ENCODE measurements at places on chromosomes 5 and 9.

DNA sequence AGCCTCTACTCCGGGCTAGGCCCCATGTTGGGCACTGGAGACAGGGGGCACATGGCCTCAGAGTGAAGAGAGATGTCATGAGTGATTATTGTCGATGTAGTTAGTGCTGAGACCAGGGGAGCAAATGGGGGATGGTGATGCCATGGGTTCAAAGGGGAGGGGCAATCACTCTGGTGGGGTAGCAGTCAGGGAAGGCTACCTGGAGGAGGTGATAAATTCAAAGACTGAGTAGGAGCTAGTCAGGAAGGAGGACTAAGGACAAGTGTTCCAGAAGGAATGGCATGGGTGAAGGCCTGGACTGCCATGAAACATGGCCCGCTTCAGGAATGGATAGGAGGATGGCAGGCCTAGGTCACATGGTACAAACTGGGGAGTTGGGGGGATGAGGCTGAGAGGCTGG lies 41.6 kb downstream of the C9orf50 start:
- no peak for DNase-seq

DNA sequence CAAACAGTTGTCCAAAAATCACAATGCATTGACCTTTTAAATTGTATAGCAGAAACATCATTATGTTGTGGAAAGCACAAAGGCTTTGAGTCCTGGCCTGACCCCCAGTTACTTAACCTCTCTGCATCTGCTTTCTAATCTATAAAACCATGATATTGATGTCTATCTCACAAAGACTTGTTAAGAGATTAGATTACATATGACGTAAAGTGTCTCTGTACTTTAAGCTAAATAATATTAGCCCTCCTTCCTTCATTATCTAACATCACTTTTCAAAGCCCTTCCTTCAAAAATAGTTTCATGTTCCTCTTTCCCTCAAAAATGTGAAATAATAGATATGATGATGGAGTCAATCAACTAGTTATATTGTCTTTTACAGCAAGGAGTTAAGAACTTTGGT lies 3.4 kb downstream of the ADAMTS6 start:
- DNase-seq = no peak

GRCh38 chr5:141877356-141878185 lies 639 bp downstream of the PCDH1 start:
- no peak for DNase-seq

- no peak for DNase-seq
Measured at GRCh38 chr5:38554861-38555260, 1.6 kb downstream of the LIFR start.

DNA sequence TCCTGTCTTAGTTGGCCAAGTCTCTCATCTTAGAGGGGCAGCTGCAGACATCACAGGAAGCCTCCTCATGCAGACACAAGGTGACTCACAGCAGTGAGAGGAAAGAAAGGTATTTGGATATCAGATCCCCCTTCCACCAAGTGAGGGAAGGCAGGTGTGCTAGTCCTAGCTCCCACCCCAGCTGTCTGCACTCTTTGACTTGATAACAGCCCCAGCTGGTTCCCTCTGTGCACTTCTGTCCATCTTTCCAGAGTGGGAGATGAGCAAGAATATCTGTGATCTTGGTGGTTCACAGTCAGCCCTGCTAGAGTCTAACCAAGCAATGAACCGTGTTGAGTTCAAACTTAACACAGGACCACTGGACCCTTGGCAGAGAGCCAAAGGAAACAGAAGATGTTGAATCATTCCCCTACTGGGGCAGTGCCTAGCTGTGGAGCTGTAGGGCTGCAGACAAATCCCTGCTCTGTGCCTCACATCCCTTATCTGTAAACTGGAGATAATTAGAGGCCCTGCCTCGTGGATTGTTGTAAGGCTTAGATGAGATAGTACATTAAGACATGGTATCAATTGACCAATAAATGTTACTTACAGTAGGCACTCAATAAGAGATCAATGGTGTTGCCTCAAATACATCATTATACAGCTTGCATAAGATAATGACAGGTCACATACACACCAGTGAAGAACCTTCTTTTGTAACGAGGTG lies 39.1 kb downstream of the SH3RF2 start:
- DNase-seq = peak; percentile 88

DNA sequence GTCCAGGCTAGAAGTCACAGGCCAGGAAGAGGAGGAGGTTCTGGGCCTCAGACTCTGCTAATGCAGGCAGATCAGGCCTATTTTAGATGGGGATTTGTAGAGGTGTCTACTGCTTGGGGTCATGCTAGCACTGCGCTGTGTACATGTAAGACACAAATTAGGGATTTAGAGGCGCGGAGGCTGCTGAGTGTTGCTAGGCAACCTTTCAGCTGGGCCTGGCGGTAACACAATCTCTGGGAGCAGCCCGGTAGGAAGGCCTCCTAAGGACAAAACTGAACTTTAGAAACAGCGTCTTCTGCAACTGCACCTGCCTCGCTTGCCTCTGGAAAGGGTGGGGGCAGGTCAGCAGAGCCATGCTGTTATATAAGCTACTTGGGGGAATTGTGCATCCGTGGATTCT lies 147.9 kb downstream of the MACROH2A1 start:
- DNase-seq = no peak

GRCh38 chr5:138354926-138355378 lies 2.5 kb downstream of the KDM3B start:
- DNase-seq = peak; percentile 45

GRCh38 chr9:89984214-89984613 lies 379.4 kb downstream of the GADD45G start:
- no peak for DNase-seq

GRCh38 chr5:170283296-170283695 lies 14.3 kb downstream of the LCP2 start:
- no peak for DNase-seq

- DNase-seq = no peak
Measured at GRCh38 chr5:162485666-162486292, 418.2 kb downstream of the GABRG2 start.

GRCh38 chr5:93578813-93579691 lies 2.0 kb downstream of the NR2F1-AS1 start:
- DNase-seq = peak; percentile 31

- no peak for DNase-seq
Measured at GRCh38 chr9:89426384-89426961, 71.4 kb downstream of the SEMA4D start.

DNA sequence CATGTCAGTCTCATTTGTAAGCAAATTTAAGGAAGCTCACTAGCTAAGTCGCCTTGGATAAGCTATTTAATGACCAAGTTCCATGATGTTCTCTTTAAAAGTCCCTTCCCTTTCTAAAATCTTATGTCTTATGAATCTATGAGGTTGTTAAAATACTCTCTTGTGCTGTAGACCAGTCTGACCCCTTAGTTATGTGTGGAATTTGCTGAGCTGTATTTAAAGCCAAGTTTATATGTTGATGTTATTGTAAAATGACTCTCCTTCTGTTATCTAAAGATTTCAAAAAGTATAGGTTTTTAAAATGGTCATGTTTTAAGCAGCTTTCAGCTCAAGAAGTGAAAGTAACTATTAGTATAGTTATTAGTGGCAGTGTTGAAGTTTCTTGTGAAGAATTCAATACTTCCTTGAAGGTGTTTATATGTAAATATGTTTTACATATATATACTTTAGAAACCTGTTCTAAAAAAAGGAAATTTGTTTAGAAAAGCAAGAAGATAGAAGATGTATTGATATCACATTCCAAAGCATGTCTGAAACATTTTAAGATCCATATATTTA lies 92.2 kb downstream of the CDC42SE2 start:
- DNase-seq = no peak

DNA sequence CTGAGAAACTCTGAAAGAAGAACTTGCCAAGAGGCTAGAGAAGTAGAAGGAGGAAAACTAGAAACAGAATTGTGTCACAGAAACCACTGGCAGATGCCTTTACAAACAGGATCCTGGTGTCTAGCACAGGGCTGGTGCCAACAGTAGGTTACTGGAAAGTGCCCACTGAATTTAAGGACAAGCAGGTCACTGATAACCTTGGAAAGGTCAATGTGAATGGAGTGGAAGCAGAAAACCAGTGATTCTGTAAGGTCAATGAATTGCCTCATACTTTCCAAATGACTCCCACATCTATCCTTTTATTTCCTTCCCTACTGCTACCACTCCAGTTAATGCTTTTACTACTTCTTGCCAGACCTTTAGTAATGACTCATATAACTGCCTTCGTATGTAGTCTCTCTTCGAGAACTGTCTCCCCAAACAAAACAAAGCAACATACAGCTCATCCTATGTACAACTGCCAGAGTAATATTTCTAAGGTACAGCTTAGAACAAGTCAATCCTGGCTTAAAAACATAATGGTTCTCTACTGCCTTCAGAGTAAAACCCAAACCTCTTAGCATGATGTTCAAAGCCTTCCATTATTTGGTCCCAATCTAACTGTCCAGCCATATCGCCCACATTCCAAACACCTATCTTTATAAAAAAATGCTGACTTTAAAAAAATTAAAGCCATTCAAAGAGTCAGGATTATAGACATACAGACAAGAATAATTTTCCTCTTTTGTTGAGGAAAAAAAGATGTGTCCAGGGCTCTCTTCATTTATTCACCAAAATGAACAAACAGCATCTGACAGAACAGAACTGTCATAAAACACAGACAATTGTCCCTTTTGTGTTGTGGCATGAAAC lies 52.5 kb downstream of the NR3C1 start:
- no peak for DNase-seq

DNA sequence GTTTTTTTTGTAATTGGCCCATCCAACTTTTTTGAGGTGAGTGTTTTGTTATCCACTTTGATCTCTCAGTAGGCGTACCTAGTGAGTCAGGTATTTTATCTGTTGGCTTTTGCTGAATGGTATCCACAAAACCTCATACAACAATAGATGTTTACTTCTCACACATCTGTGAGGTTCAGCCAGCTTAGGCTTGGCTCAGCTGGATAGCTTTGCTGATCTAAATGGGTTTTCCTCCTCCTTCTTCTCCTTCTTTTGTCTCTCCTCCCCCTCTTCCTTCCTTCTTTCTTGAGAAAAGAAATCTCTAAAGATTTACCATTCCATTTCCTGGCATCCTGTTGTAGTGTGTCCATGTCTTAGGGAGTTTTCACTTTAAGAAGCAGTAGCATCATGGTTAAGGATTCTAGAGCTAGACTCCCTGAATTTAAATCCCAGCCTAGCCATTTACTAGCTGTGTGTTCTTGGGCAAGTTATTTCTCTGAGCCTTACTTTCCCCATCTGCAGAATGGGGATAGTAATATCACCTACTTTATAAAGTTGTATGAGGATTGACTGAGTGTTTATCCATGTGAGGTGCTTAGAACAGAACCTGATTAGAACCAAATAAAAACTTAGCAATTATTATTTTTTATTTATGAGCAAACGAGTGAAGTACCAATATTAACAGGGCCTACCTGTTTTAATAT lies 126.3 kb downstream of the ARHGAP26 start:
- DNase-seq = no peak

DNA sequence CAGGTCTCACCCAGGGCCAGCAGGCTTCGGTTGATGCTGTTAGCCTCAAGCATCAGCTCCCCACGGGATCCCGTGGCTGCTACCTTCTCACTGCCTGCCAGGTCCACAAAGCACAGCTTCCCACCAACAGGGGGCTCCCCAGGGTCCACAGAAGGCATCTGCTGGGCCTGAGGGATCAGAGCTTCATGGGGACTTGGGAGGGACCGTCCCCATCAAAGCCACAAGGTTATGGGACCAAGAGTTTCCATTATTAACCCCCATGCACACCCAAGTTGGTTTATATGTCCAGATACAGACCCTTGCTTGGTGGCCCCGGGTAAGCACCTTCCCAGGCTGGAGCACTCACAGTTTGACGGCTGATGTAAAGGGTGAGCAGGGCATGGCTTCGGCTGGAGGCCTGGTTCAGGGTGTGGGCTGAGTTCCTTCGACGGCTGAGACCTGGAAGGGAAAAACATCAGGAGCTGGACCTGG lies 3.0 kb downstream of the KIF12 start:
- DNase-seq = no peak

- no peak for DNase-seq
Measured at GRCh38 chr9:115815786-115816185, 337.8 kb upstream of the PAPPA start.

GRCh38 chr9:38094165-38094564 lies 25.1 kb upstream of the SHB start:
- DNase-seq = no peak

GRCh38 chr5:136058039-136058971 lies 29.5 kb downstream of the TGFBI start:
- peak; percentile 77 for DNase-seq

DNA sequence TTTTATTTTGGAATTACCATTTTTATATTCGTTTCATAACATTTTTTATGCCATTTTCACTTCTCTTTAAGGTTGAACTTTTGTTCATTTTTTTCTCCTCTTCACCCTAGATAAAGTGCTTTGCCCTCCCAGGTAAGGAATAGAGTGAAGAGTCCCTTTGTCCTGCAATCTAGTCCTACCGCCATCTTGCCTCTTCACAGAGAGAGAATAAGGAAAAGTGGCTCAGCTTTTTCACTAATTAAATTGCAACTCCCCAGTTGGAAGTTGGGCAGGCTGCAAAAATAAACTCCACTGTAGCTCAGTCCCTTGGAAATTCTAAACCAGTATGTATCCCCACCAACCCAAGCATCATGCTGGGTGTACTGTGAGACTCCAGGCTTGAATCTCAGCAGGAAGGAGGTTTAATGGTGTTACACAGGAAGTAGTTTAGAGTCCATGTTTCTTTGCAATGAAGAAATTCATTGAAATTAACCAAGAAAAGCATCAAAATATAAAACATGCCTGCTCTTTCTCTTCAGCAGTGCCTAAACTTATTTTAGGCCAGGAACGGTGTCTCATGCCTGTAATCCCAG lies 60.3 kb upstream of the PCSK1 start:
- no peak for DNase-seq

- no peak for DNase-seq
Measured at GRCh38 chr5:66967102-66967501, 229.5 kb downstream of the CD180 start.

DNA sequence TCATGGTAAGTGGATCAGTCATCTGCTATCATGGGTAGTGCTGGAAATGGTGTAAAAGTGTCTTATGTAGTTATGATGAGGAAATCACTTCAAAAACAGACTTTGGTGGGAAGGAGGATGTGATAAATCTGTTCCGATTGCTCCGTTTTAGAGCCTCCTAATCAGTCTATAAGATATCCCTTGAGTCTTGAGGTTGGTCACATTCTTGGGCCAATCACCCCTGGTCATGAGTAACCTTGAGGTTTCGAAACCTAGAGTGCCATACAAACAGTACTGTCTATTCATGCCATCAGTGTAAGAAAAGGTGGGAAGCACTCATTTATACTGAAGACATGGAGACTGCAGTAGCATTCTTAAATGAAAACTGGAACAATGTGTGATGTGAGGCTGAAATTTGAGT lies 45.8 kb downstream of the LRRTM2 start:
- DNase-seq = no peak

DNA sequence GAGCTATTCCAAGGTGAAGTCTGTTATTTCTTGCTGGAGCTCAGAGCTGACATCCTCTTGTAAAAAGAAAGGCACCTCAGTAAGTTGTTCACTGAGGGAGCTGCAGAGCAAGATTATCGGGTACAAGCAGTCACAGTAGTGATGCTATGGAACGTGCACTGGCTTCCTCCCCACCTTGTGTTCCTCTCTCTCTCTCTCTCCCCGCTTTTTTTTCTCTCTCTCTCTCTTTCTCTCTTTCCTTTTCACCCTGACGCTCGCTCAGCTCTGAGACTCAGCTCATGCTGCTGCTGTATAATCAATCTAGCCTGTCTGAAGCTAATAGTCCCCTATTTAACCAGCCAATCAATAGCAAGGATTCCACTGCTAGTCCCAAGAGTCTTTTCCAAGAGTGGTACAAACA lies 587.6 kb upstream of the CDH18 start:
- no peak for DNase-seq

Measured in large intestine (tissue), 12 donors.